B cell (primary cell): ENCODE measurements at places on chromosomes 6 and 20. TPM values are rescaled to one million over a fixed set of nuclear protein-coding genes. Genes with fewer than 3 reads are reported as not detected.

CLDN20 gene
- not detected in 2 replicates for total RNA-seq

PI16 gene
- 1.1 and 1.4 TPM in 2 replicates for total RNA-seq

RRAGD gene
- total RNA-seq = 2.7 and 4.5 TPM in 2 replicates

HMGCLL1 gene
- not detected in 2 replicates for total RNA-seq

AIF1 gene
- 1.3 and 1.5 TPM in 2 replicates for total RNA-seq

CLVS2 gene
- not detected in 2 replicates for total RNA-seq

SH3BGRL2 gene
- total RNA-seq = not detected in 2 replicates

PCK1 gene
- total RNA-seq = not detected in 2 replicates

SMOC2 gene
- 0.37 and 0.51 TPM in 2 replicates for total RNA-seq

LINC00237 gene
- total RNA-seq = not detected in 2 replicates

CYP21A2 gene
- total RNA-seq = 0.51 TPM in 1 of 2 replicates, not detected in the other

MUCL3 gene
- total RNA-seq = not detected in 2 replicates

ADGRF1 gene
- total RNA-seq = not detected in 2 replicates

HECA gene
- 50.4 and 53.0 TPM in 2 replicates for total RNA-seq

PBOV1 gene
- total RNA-seq = not detected in 2 replicates

TSBP1 gene
- not detected in 2 replicates for total RNA-seq

MLIP gene
- not detected in 2 replicates for total RNA-seq

BMP6 gene
- total RNA-seq = 2.2 and 2.9 TPM in 2 replicates

PDE10A gene
- total RNA-seq = not detected in 2 replicates

KIFC1 gene
- total RNA-seq = 0.70 and 0.79 TPM in 2 replicates

C6orf163 gene
- total RNA-seq = 10.0 and 11.8 TPM in 2 replicates

FRK gene
- total RNA-seq = 0.07 TPM in 2 replicates

RAB44 gene
- total RNA-seq = 0.15 and 0.19 TPM in 2 replicates

TCFL5 gene
- 15.7 and 16.2 TPM in 2 replicates for total RNA-seq

BEND6 gene
- total RNA-seq = not detected in 2 replicates

SLC16A10 gene
- 0.70 and 0.71 TPM in 2 replicates for total RNA-seq

LZTS3 gene
- total RNA-seq = 5.1 and 6.4 TPM in 2 replicates
